ENCODE measurements at places on chromosomes 7 and 10.

- DNase-seq: no peak
Measured at GRCh38 chr10:130412317-130412716, 276.1 kb downstream of the GLRX3 start.

DNA sequence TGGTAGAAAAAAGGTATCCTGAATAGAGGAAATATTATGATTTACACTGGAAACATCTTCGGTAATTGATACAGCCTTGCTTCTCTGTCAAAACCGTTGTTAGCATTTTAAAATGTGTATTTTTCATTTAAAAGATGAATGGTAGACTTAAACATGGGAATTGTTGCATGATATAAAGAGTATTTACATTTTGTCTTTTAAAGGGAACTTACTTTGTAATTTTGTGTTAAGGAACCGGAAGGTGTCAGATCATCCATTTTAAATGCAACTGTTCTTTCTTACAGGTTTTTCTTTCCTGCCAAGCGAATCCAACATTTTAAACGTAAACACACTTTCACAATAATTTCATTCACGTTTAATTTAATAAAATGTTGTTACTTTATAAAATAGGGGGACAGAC is 1.8 kb upstream of the IGF2BP3 start:
- no peak for DNase-seq

- no peak for DNase-seq
Measured at GRCh38 chr7:150515248-150516147, 826 bp downstream of the GIMAP7 start.

DNA sequence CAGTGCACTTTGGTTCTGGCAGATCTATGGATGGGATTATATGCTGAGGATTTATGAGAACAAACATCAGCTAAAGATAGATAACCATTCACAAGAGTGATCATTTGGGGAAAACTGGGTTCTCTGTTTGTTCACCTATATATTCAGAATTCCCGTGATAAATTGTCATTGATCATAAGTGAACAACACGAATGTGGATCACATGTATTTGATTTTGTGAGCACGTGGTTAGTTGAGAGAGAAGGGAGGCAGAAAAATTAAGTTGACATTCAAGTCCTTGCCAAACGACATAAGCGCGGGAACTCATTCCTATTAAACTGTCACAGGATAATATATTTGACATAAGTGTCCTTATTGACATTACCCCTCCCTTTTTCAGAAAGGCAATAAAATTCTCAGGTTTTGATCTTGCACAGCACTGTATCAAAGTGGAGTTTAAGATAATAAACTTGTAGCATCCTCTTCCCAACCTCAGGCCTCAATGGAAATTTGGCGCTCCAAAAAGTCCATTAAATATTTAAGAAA is 64.9 kb upstream of the MYO3A start:
- DNase-seq: no peak

- no peak for DNase-seq
Measured at GRCh38 chr10:12726971-12727831, 274.3 kb downstream of the CCDC3 start.

DNA sequence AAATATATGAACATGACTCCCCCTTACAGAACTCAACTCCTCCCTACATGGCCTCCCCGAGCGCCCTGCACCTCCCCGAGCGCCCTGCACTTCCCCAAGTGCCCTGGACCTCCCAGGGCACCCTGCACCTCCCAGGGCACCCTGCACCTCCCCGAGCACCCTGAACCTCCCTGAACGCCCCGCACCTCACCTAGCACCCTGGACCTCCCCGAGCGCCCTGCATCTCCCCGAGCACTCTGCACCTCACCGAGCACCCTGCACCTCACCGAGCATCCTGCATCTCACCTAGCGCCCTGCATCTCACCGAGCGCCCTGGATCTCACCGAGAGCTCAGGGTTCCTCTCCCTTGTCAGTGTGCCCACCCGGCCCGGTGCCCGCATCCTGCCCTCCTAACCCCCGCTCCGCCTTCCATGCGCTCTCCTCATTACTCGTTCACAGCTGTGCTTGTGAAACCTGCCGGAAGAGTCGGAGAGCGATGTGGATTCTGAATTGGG is 134.3 kb downstream of the ACTR3B start:
- DNase-seq: no peak

All from hippocampal formation (tissue), 2 donors.